Muscle of leg (tissue), 16 donors: ENCODE measurements at places on chromosomes 2 and 18. TPM values are rescaled to one million over a fixed set of nuclear protein-coding genes. Genes with fewer than 3 reads are reported as not detected.

The DSC1 gene
- under 0.01 TPM for total RNA-seq

GRCh38 chr2:182015334-182016109 is 29.9 kb downstream of the PPP1R1C start:
- no peaks in the 10 kb centered on the region for H3K4me1 ChIP-seq
- H3K27me3 ChIP-seq = no peaks in the 10 kb centered on the region
- no peaks in the 10 kb centered on the region for H3K36me3 ChIP-seq
- DNase-seq = no peak
- no peak overlapping the region for H3K27ac ChIP-seq
- H3K4me3 ChIP-seq = no peak overlapping the region

The RUFY4 gene
- 0.27 TPM for total RNA-seq

DNA sequence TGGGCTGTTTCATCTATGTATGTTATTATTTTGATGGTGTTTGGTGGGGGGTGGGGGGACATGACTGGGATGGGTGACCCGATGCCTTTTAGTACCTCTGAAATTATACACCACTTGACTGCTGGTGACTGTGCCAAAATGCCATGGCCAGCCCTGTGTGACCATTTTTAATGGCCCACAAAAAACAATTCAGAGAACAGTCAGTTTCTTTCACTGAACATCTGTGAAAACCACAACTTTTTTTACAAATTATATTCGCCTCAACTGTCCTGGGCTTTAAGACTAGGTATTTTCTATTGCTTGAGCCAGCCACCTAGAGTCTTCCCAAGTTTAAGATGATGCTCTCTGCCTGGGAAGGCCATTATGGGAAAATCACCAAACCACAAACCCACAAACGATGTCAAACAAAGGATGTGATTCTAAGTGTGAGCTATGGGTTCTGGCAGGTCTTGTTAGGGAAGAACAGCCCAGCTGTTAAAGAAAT is 33.9 kb downstream of the FN1 start:
- peaks cover 31% of the 10 kb centered on the region for H3K36me3 ChIP-seq
- no peak overlapping the region for H3K27ac ChIP-seq
- H3K4me3 ChIP-seq = no peak overlapping the region
- H3K4me1 ChIP-seq = peaks cover 2% of the 10 kb centered on the region
- DNase-seq = peak; percentile 96
- no peaks in the 10 kb centered on the region for H3K27me3 ChIP-seq

- no peaks in the 10 kb centered on the region for H3K36me3 ChIP-seq
- no peak for DNase-seq
- H3K27ac ChIP-seq = no peak overlapping the region
- no peaks in the 10 kb centered on the region for H3K27me3 ChIP-seq
- no peak overlapping the region for H3K4me3 ChIP-seq
- no peaks in the 10 kb centered on the region for H3K4me1 ChIP-seq
Measured at GRCh38 chr2:119947535-119947934, 65.3 kb upstream of the EPB41L5 start.

DNA sequence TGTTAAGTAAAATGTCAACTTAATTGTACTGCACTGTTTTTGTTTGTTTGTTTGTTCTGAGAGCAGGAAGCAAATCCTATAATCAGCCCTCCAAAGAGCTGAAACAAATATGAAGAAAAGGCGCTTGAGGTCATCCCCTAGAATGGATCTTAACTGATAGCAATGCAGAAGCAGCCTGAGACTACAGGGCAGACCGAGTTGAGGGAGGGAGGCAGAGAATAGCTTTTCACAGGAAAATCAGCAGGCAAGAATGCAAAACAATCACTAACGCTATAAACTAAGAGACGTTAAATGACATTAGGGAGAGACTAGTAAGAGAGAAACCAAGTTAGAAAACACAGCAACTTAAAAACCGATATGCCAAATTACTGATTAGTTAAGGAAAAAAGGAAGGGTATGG is 37.2 kb downstream of the GALNT1 start:
- no peaks in the 10 kb centered on the region for H3K36me3 ChIP-seq
- H3K27me3 ChIP-seq = no peaks in the 10 kb centered on the region
- DNase-seq = peak; percentile 9
- H3K4me3 ChIP-seq = no peak overlapping the region
- H3K27ac ChIP-seq = no peak overlapping the region
- H3K4me1 ChIP-seq = peaks cover 7% of the 10 kb centered on the region

- peaks cover 7% of the 10 kb centered on the region for H3K4me1 ChIP-seq
- DNase-seq = no peak
- peaks cover 20% of the 10 kb centered on the region for H3K36me3 ChIP-seq
Measured at GRCh38 chr2:207086136-207086535, 79.6 kb downstream of the KLF7 start.

GRCh38 chr2:133674433-133675331 is 106.4 kb upstream of the NCKAP5 start:
- H3K27ac ChIP-seq = peak overlapping the region; percentile 84
- H3K36me3 ChIP-seq = no peaks in the 10 kb centered on the region
- peak overlapping the region; percentile 6 for H3K4me3 ChIP-seq
- no peaks in the 10 kb centered on the region for H3K27me3 ChIP-seq
- H3K4me1 ChIP-seq = peaks cover 31% of the 10 kb centered on the region
- DNase-seq = peak; percentile 94

The ABCG5 gene
- total RNA-seq = not detected

DNA sequence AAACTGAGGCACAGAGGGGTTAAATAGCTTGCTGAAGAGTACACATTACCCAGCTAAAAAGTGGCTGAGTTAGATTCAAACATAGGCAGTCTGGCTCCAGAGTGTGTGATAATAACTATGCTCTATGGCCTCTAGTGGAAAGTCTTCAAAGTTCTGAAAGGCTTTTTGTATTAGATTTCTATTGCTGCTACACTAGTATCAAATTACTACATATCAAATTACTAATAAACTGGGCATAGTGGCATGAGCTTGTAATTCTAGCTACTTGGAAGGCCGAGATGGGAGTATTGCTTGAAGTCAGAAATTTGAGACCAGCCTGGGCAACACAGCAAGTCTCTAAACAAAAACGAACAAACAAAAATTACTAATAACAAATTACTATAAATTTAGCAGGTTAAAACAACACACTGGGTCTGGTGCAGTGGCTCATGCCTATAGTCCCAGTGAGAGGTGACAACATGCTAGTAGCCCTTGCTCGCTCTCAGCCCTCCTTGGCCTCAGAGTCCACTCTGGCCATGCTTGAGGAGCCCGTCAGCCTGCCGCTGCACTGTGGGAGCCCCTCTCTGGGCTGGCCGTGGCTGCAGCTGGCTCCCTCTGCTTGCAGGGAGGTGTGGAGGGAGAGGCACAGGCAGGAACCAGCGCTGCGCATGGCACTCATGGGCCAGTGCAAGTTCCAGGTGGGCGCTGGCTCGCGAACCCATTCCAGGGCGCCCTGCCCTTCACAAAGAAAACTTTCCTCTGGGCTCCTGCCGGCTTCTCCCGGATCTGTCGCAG is 38.2 kb upstream of the TWSG1 start:
- H3K4me1 ChIP-seq = no peaks in the 10 kb centered on the region
- no peak overlapping the region for H3K4me3 ChIP-seq
- H3K27me3 ChIP-seq = no peaks in the 10 kb centered on the region
- no peaks in the 10 kb centered on the region for H3K36me3 ChIP-seq

DNA sequence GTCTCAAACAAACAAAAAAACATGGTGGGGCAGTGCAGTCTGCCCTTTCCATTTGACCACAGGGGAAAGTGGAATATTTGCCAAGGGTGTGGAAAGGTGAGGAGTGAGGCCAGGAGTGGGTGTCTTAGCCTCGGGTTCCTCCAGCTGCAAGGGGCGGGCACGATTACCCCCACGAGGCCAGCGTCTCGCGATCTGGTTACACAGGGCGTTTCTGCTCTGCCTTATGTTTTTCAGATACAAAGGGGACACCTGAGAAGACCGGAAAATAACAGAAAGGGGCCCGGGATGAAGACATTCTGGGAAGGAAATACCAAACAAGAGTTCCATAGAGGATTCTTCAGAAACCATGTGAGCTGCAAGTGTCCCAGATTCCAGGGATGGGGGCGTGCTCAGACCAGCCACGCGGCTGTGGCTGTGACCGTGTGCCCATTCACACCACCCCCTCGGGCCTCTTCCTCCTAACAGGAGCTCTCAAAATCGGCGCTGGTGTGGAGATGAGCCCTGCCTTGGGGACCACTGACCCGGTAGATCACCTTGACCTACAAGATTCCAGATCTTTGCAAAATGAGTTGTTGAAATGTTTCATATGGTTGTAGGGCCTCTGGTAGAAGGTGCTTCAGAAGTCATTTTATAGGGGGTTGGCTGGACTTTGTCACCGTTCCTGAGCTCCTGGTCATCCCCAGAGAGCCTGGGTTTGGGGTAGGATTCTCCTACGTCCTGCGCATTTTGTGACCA is 34.2 kb downstream of the FAM178B start:
- H3K36me3 ChIP-seq = no peaks in the 10 kb centered on the region
- peaks cover 29% of the 10 kb centered on the region for H3K27me3 ChIP-seq
- H3K4me3 ChIP-seq = no peak overlapping the region
- no peak for DNase-seq
- H3K27ac ChIP-seq = no peak overlapping the region

The LIMS1 gene
- total RNA-seq = 37.2 TPM

DNA sequence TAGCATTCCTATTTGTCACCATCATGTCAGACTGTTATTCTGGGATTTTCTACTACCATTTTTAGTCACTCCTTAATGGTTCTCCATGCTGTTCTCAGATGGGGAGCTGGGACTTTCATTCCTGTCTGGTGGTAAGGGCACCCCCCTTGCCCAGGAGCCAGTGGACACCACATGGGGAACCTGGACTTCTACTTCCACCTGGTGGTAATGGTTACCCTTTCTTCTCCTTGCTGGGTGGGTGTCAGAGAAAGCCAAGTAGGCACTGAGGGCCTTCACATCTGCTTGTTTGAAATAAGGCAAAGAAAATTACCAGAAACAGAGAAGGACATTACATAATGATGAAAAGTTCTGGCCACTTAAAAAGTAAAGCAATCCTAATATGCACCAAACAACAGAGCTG is 239.8 kb downstream of the FHOD3 start:
- DNase-seq = no peak
- H3K4me1 ChIP-seq = no peaks in the 10 kb centered on the region
- H3K27ac ChIP-seq = no peak overlapping the region
- no peaks in the 10 kb centered on the region for H3K36me3 ChIP-seq

- DNase-seq = peak; percentile 66
- peak overlapping the region; percentile 44 for H3K27ac ChIP-seq
- no peak overlapping the region for H3K4me3 ChIP-seq
- H3K27me3 ChIP-seq = no peaks in the 10 kb centered on the region
Measured at GRCh38 chr2:39464864-39465263, 27.8 kb upstream of the MAP4K3 start.

DNA sequence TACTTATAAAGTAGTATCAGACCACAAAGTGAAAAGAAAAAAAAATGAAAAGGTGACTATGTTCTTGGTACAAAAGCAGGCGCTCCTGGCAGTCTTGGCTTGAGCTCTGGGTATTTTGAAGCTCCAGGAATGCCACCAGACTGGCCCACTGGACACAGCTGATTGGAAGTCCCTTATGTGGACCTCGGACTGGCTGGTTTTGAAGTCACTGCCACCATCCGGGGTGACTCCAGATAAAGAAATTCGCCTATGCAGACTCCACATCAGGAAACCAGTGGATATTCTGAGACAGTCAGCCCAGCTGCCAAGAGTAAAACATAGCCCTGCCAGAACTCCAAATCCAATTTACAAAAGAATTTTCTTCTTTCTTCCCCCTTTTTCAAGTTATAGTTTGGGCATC is 28.0 kb downstream of the ACKR3 start:
- peaks cover 2% of the 10 kb centered on the region for H3K27me3 ChIP-seq
- no peaks in the 10 kb centered on the region for H3K36me3 ChIP-seq
- no peak overlapping the region for H3K27ac ChIP-seq
- no peak overlapping the region for H3K4me3 ChIP-seq

The LRP2 gene
- 0.13 TPM for total RNA-seq

GRCh38 chr2:7672027-7672684 is 754.9 kb downstream of the RNF144A start:
- no peaks in the 10 kb centered on the region for H3K27me3 ChIP-seq
- DNase-seq = peak; percentile 23
- H3K27ac ChIP-seq = no peak overlapping the region
- H3K4me3 ChIP-seq = no peak overlapping the region

DNA sequence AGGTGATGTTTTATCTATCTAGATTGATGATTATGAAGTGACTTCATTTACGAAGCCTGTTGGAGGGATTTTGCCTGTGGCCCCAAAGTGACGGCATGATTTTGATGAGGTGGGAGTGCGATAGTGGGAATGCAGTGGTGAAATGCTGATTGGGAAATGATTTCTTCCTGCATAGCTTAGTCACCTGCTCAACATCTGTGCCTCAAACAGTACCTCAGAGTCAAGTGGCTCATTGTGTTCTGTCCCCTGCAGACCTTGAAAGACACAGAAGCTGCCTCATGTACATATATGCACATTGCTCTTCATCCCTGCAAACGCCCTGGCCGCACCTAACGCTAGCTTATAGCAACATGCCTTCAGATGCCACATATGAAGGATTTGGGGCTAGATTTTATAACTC is 201.2 kb downstream of the TPGS2 start:
- no peaks in the 10 kb centered on the region for H3K36me3 ChIP-seq
- H3K27ac ChIP-seq = no peak overlapping the region
- H3K27me3 ChIP-seq = no peaks in the 10 kb centered on the region
- DNase-seq = no peak
- H3K4me1 ChIP-seq = peaks cover 10% of the 10 kb centered on the region

DNA sequence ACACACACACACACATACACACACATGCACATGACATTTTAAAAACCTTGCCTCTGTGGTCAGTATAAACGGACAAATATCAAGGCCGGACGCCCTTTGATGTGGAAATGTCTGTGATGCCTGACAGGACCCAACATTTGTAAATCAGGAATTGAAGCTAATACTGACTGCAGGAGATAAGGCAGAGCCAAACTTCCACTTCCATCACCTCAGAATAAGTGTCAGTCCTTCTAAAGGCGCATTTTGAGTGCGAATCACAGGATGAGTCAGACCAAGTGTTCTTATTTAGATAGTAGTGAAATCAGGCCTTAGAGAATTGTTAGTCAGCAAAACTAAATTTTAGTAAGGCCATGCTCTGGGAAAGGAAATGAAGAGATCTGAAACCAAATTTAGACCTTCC is 211.7 kb upstream of the LRATD1 start:
- no peaks in the 10 kb centered on the region for H3K27me3 ChIP-seq
- no peak overlapping the region for H3K27ac ChIP-seq
- no peaks in the 10 kb centered on the region for H3K4me1 ChIP-seq
- DNase-seq = no peak

The ARID5A gene
- 11.3 TPM for total RNA-seq

The CRYBA2 gene
- total RNA-seq = not detected

The ALPG gene
- total RNA-seq = not detected

- no peak for DNase-seq
- H3K4me1 ChIP-seq = no peaks in the 10 kb centered on the region
- H3K36me3 ChIP-seq = no peaks in the 10 kb centered on the region
- H3K27ac ChIP-seq = no peak overlapping the region
- no peak overlapping the region for H3K4me3 ChIP-seq
Measured at GRCh38 chr2:149715005-149715592, 127.5 kb upstream of the MMADHC start.
